ENCODE measurements at places on chromosomes 6 and 20.

DNA sequence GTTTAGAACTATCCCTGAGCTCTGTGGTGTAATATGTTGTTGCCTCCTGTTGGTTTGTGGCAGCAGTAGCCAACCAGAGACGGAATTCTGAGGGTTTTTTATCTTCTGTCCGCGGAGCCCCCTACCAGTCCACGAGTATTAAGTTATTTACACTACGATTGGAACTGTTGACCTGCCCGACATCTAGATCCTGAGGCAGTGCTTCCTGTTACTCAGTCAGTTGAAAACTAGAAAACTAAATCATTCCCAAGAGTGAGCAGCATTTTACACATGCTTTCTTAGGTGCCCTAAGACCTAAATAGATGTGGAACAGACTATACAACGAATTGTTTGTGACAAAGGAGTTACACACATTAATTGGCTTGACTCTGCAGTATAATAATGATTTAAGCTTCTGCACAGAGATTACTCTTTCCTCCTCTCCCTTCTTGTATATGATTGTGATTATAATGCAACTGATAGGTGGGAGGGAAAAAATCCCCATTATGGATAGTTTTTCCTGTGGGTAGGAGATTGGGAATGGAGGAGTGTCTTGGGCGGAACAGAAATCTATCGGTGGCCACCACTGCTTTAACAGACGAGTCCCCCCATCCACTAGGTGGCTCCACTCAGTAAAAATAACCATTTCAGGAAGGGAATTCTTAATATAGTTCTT lies 1.7 kb downstream of the LOC128125822 start:
- DNase-seq: no peak

GRCh38 chr20:37405351-37405897 lies 59.5 kb downstream of the SRC start:
- DNase-seq: no peak

- DNase-seq: no peak
Observed at GRCh38 chr6:27545271-27546046, 72.6 kb upstream of the ZNF184 start.

- DNase-seq: no peak
Observed at GRCh38 chr6:68641172-68641571, 6.1 kb downstream of the ADGRB3 start.

GRCh38 chr6:157059781-157060180 lies 263.5 kb downstream of the TMEM242 start:
- no peak for DNase-seq

- no peak for DNase-seq
Observed at GRCh38 chr6:167840526-167841179, 13.9 kb downstream of the AFDN start.

DNA sequence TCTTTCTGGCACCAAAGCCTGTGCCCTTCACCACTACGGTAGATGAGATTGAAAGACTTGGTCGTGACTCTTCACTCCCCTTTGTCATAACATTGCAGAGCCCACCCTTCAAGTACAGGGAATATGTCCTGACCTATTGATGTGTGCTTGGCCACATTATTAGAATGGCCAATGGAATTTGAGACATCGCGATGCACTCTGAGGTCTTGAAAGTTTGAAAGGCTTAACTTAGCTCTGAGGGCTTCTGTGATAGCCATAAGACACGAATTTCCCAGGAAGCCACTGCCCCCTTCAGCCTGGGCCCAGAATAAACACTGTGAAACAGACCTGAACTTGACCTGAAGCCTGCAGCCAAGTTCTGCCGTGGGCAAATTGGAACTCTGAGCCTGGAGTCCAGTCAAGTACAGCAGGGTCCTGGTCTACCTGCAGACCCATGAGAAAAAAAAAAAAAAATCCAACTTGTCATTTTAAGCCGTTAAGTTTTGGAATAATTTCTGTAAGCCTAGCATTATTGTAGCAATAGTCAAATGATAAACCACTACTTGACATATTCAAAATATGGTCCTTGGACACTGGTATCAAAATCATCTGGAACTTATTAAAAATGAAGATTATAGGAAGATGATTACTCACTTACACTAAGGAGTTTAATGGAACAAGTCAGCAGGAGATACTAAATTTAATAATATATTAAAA lies 36.9 kb upstream of the TRAF3IP2 start:
- no peak for DNase-seq

GRCh38 chr20:54727490-54727889 lies 252.1 kb downstream of the DOK5 start:
- DNase-seq: no peak

DNA sequence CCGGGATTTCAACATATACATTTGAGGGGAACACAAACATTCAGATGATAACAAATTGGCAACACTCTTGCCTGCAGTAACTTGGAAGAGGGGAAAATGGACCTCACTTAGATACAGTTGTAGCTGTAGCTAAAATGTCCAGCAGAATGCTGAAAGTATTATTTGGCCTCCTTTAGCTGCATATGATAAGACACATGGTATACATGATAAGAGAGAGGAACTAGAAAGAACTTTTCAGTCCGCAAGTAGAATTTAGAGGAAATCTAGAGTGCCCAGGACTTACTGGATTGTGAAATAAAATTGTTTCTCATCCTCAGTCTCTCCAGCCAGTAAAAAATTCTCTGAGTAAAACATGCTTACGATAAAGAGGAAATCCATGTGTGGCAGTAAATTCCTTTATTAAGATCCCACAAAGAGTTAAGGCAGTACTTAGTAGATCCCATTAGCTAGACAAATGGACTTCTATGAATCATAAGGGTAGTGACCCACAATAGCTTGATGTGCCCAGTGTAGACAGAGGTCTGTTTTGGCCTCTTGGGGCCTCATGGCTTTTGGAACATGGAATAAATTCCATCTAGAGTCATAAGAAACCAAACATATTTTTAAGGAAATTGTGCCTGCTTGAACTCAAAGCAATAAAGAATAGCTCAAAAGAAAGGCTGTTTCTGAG lies 87.9 kb upstream of the RBM24 start:
- no peak for DNase-seq

GRCh38 chr20:24959591-24960301 lies 10.7 kb downstream of the CST7 start:
- no peak for DNase-seq

- DNase-seq: no peak
Observed at GRCh38 chr20:31573555-31574321, 31.4 kb upstream of the ID1 start.

GRCh38 chr6:51468704-51469103 lies 618.7 kb downstream of the PKHD1 start:
- DNase-seq: no peak

GRCh38 chr20:31857861-31858759 lies 12.2 kb downstream of the DUSP15 start:
- no peak for DNase-seq

GRCh38 chr20:33399924-33400323 lies 1.4 kb downstream of the CDK5RAP1 start:
- DNase-seq: no peak

- DNase-seq: no peak
Observed at GRCh38 chr20:20611167-20611566, 101.3 kb downstream of the RALGAPA2 start.

GRCh38 chr6:142568857-142569597 lies 267.2 kb downstream of the ADGRG6 start:
- no peak for DNase-seq

Data from activated CD4-positive, alpha-beta T cell treated with anti-CD3 and anti-CD28 coated beads, Interleukin-2, amount 50 U/mL, for 24 hours (primary cell).